ENCODE measurements at places on chromosomes 7 and 10. TPM values are rescaled to one million over a fixed set of nuclear protein-coding genes. Genes with fewer than 3 reads are reported as not detected.

DNA sequence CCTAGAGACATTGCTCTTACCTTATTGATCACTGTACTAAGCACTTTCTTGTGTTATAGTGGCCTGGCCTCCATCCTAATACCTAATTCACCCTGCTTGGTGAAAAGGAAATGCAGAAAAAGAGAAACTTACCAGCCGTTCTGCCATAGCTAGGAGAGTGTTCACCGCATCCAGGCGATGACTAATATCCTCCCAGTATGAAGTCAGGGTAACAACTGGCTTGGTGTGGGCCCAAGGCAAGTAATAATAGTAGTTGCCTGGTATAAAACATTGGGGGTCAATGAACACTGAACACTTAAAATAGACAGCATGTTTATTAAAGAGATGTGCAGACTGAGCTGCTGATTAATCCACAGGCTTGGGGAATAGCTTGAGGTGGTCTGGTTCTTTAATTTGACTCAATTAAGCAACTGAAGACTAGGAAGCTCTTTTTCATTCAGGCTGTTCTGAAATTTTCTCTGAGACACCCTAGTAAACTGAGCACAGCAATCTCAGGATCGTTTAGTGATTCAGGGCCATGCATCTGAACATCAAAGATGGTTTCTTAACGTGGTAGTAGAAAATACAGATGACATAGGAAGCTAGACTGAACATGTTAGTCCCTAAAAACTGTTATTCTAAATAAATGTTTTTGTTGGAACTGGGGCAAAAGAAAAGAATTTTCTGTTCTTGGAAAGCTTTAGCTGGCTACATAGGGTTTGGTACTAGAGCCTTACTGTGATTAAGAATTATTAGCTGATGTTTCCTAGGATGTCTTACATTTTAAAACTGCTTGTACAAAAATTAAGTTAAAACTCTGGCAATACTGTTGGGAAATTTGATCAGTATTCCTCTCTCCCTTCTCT lies 102.2 kb downstream of the MYOF start:
- H3K27ac ChIP-seq, result no peak overlapping the region
- no peak for DNase-seq
- no peak overlapping the region for H3K4me3 ChIP-seq
- no peaks in the 10 kb centered on the region for H3K36me3 ChIP-seq

DNA sequence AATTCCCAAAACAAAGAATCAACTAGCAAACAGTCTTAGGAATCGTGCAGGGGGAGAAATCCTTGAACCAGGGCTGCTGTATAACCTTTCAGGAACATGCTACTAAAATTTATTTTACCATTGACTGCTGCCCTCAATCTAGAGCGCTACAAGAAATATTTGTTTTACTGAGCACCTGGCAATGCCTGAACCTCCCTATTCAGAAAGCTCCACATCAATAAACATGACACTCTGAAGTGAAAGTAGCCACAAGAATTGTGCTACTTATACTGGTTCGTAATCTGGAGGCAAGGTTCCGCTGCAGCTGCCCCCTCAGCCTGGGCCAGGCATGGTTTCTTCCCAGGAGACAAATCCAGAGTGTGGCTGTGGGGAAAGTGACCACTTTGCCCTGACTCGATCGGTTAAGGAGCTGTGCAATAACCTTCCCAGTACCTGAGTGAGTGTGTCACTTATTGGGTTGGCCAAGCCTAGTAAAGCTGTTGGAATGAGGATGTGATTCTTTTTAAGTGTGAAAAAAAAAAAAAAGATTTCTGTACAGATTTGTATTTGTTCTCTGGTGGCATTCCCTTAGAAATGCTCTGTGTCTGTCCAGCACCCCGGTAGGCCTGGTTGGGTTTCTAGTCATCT lies 7.7 kb downstream of the VWA2 start:
- H3K4me3 ChIP-seq, result no peak overlapping the region
- no peak overlapping the region for H3K27ac ChIP-seq
- DNase-seq, result no peak
- peaks cover 4% of the 10 kb centered on the region for H3K36me3 ChIP-seq
- H3K4me1 ChIP-seq, result peaks cover 16% of the 10 kb centered on the region

GRCh38 chr10:30587522-30588031 lies 42.0 kb downstream of the LYZL2 start:
- H3K4me3 ChIP-seq, result no peak overlapping the region
- H3K27me3 ChIP-seq, result no peaks in the 10 kb centered on the region
- no peaks in the 10 kb centered on the region for H3K36me3 ChIP-seq
- H3K27ac ChIP-seq, result peak overlapping the region; percentile 62

DNA sequence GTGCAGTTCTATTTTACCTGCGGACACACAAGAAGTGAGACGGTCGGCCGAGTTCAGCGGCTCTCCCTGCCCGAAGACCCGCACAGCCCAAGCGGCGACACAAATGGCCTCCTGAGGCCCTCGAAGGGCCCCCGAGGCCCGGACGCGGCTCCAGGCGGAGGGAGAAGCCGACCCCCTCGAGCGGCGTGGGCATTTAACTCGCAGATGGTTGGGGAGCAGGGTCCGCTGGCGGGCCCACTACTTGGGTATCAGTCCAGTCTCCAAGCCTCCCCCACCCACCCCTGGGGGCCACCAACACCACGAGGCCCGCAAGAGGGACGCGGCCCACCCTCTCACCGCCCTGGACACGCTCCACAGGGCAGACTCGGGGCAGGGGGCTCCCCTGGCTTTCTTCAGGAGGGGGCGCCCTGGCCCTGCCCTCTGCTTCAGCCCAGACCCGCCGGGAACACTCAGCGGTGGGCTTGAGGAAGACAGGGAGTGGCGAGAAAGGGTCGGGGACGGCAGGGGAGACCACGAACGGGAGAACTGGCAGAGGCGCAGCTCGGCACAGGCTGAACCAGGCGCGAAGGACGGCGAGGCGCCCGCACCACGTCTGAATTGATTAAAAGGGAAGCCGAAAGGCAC lies 1.7 kb downstream of the IGF2BP3 start:
- no peaks in the 10 kb centered on the region for H3K27me3 ChIP-seq
- H3K36me3 ChIP-seq, result peaks cover 4% of the 10 kb centered on the region
- H3K27ac ChIP-seq, result peak overlapping the region; percentile 98
- no peak for DNase-seq
- peak overlapping the region; percentile 94 for H3K4me3 ChIP-seq

- H3K4me1 ChIP-seq, result peaks cover 4% of the 10 kb centered on the region
- H3K4me3 ChIP-seq, result no peak overlapping the region
- H3K36me3 ChIP-seq, result peaks cover 34% of the 10 kb centered on the region
- no peak for DNase-seq
- H3K27me3 ChIP-seq, result no peaks in the 10 kb centered on the region
- no peak overlapping the region for H3K27ac ChIP-seq
These were observed 267.7 kb downstream of the MAD1L1 start for GRCh38 chr7:1964913-1965578.

DNA sequence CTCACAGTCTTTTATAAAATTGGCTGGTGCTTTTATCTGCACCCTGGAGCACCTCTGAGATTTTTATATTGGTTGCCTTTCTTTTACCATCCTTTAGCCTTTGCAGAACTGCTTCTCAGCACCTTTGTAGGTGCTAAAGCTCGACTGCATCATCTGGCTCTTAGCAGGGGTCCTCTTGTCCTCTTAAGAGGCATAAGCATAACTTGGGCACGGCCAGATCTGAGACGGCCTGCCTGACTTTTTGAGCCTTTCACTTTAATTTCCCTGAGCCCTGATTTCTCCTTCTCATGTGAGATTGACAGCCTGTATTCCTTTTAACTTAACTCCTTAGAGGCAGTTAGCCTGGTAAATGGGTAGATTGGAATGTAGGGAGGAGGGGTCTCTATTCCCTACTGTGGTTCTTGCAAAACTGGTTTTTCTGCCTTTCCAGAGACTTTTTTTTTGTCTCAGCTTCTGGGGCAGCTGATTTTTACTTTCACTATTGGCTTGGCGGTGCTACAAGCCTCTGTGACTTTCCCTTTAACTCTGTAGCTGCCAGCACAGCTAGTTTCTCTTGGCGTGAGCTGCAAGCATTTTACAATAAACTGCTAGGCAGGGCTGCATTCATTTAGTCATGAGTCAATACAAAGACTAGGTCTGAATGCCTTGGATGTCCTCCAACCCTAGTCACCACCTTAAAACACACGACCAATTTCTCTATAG lies 24.0 kb downstream of the ZPBP start:
- H3K4me1 ChIP-seq, result peaks cover 19% of the 10 kb centered on the region
- H3K27me3 ChIP-seq, result no peaks in the 10 kb centered on the region
- no peak for DNase-seq
- peak overlapping the region; percentile 77 for H3K27ac ChIP-seq
- peaks cover 6% of the 10 kb centered on the region for H3K36me3 ChIP-seq

GRCh38 chr7:73847941-73848723 lies 5.8 kb upstream of the METTL27 start:
- peaks cover 27% of the 10 kb centered on the region for H3K4me1 ChIP-seq
- no peak overlapping the region for H3K4me3 ChIP-seq
- H3K36me3 ChIP-seq, result no peaks in the 10 kb centered on the region
- DNase-seq, result no peak
- H3K27ac ChIP-seq, result peak overlapping the region; percentile 37

GRCh38 chr10:72127571-72127970 lies 39.2 kb upstream of the SPOCK2 start:
- no peak overlapping the region for H3K27ac ChIP-seq
- H3K4me3 ChIP-seq, result no peak overlapping the region
- H3K36me3 ChIP-seq, result peaks cover 6% of the 10 kb centered on the region

DNA sequence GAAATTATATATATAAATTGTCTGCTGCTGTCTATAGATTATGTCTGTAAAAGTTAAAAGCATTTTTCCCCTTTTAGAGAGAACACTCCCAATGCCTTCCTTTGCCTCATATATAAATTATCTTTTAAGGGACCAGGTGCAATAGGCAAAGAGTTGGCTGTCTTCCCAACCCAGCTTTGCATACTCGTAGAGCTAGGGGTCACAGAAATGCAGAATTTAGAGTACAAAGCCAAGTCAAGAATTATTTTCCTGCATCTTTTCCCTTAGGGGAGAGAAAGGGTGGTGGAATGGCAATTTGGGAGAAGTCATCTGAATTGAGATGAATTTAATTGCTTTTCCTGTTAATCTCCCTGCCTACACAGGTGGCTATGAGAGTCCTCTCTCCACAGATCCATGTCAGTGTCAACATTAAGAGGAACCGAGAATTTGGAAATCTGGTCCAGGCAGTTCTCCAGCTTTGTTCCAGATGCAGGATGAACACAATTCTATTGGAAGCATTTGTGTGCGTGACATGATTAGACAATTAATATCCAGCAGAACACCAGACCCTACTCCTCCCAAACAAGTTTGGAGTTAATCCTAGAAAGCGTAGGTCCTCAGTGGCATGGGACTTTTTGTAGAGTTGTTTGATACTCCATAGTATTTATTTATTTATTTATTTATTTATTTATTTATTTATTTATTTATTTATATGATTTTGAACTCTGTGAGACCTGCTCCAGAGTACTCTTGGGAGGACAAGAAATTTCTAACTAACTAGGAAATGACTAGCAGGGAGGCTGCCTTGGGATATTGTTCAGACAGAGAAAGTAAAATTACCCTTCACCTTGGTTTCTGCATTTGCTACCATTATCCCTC lies 80.3 kb upstream of the SKAP2 start:
- H3K27me3 ChIP-seq, result no peaks in the 10 kb centered on the region
- no peak overlapping the region for H3K4me3 ChIP-seq

- no peak for DNase-seq
- H3K4me1 ChIP-seq, result peaks cover 6% of the 10 kb centered on the region
- no peak overlapping the region for H3K27ac ChIP-seq
- H3K27me3 ChIP-seq, result peaks cover 18% of the 10 kb centered on the region
These were observed 48.1 kb downstream of the NEURL1 start for GRCh38 chr10:103541616-103542015.

DNA sequence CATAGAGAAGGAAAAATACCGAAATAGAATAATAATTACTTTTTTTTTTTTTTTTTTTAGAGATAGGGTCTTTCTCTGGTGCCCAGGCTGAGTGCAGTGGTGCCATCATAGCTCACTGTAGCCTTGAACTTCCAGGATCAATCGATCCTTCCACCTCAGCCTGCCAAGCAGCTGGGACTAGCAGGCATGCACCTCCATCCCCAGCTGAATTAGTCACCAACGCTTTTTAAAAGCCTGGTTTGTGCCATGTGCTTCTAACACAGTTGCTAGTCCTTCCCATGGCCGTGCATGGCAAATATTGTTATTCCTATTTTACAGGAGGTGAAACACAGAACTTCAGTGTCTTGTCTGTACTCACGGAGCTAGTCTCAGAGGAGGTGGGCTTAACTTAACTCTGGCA lies 23.2 kb downstream of the LYZL2 start:
- H3K27me3 ChIP-seq, result peaks cover 9% of the 10 kb centered on the region
- H3K36me3 ChIP-seq, result no peaks in the 10 kb centered on the region
- peaks cover 12% of the 10 kb centered on the region for H3K4me1 ChIP-seq
- no peak overlapping the region for H3K27ac ChIP-seq
- DNase-seq, result no peak

GRCh38 chr7:45894665-45895062 lies 6.4 kb downstream of the IGFBP1 start:
- no peaks in the 10 kb centered on the region for H3K36me3 ChIP-seq
- no peak overlapping the region for H3K27ac ChIP-seq
- no peak overlapping the region for H3K4me3 ChIP-seq
- H3K4me1 ChIP-seq, result no peaks in the 10 kb centered on the region
- no peak for DNase-seq

VGF gene
- total RNA-seq, result 1.8 TPM

CTTNBP2 gene
- total RNA-seq, result 14.0 TPM

FAM180A gene
- total RNA-seq, result not detected

LRIT1 gene
- not detected for total RNA-seq

NUDT13 gene
- 3.7 TPM for total RNA-seq
